Central memory CD8-positive, alpha-beta T cell (primary cell): ENCODE measurements at places on chromosomes 2 and 18.

DNA sequence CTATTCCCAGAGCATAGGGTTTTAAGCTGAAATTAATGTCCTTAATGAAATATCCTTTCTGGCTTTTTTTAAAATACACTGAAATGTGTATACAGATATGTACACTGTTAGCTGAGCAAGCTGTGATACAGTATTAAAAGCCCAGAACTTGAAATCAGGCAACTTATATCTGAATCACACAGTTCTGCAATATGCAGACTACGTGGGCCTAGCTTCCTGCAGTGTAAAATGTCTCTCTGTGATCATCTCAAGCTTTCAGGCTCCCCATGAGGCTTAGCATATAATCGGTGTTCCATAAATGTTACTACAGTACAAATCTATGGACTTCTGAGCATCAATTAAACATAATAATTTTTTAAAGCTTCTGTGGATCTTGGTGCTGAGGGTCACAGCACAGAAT, 8.2 kb downstream of the FBXO15 start:
- H3K27ac ChIP-seq, result no peak overlapping the region
- H3K27me3 ChIP-seq, result peaks cover 20% of the 10 kb centered on the region
- no peak for DNase-seq
- H3K4me1 ChIP-seq, result no peaks in the 10 kb centered on the region
- H3K4me3 ChIP-seq, result no peak overlapping the region

GRCh38 chr2:77797088-77797487, 274.9 kb upstream of the LRRTM4 start:
- DNase-seq, result no peak
- no peak overlapping the region for H3K4me3 ChIP-seq
- H3K27me3 ChIP-seq, result no peaks in the 10 kb centered on the region
- no peak overlapping the region for H3K27ac ChIP-seq
- no peaks in the 10 kb centered on the region for H3K4me1 ChIP-seq
- H3K36me3 ChIP-seq, result no peaks in the 10 kb centered on the region

- H3K36me3 ChIP-seq, result no peaks in the 10 kb centered on the region
- no peak overlapping the region for H3K4me3 ChIP-seq
- H3K27ac ChIP-seq, result no peak overlapping the region
- no peaks in the 10 kb centered on the region for H3K27me3 ChIP-seq
These were observed 17.4 kb upstream of the LRATD1 start for GRCh38 chr2:14615121-14615520.

GRCh38 chr2:58609326-58609725, 368.2 kb upstream of the FANCL start:
- H3K4me3 ChIP-seq, result no peak overlapping the region
- H3K4me1 ChIP-seq, result no peaks in the 10 kb centered on the region
- H3K27ac ChIP-seq, result no peak overlapping the region
- H3K36me3 ChIP-seq, result no peaks in the 10 kb centered on the region

GRCh38 chr2:235095569-235095968, 143.8 kb downstream of the SH3BP4 start:
- no peak overlapping the region for H3K27ac ChIP-seq
- peaks cover 91% of the 10 kb centered on the region for H3K27me3 ChIP-seq
- no peak overlapping the region for H3K4me3 ChIP-seq
- peaks cover 2% of the 10 kb centered on the region for H3K36me3 ChIP-seq
- DNase-seq, result no peak

DNA sequence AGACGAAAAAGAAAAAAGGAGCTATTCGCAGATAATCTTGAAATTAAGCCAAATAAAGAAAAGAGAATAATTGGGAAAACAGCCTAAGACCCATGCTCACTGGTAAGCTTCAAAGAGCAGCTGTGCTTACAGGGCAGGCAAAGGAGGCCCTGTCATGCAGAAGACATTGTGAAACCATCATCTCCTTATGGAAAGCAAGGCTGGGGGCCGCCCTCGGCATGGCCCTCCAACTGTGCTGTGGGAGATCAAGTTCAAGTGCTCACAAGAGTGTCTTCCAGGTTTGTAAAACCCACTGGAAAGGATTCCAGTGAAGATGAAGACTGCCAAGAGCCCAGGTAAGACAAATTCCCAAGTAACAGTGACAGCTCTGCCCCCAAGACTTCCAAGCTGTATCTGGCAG, 32.2 kb downstream of the ACVR1 start:
- no peak for DNase-seq
- no peaks in the 10 kb centered on the region for H3K27me3 ChIP-seq
- H3K4me1 ChIP-seq, result peaks cover 12% of the 10 kb centered on the region
- H3K36me3 ChIP-seq, result no peaks in the 10 kb centered on the region
- no peak overlapping the region for H3K4me3 ChIP-seq

DNA sequence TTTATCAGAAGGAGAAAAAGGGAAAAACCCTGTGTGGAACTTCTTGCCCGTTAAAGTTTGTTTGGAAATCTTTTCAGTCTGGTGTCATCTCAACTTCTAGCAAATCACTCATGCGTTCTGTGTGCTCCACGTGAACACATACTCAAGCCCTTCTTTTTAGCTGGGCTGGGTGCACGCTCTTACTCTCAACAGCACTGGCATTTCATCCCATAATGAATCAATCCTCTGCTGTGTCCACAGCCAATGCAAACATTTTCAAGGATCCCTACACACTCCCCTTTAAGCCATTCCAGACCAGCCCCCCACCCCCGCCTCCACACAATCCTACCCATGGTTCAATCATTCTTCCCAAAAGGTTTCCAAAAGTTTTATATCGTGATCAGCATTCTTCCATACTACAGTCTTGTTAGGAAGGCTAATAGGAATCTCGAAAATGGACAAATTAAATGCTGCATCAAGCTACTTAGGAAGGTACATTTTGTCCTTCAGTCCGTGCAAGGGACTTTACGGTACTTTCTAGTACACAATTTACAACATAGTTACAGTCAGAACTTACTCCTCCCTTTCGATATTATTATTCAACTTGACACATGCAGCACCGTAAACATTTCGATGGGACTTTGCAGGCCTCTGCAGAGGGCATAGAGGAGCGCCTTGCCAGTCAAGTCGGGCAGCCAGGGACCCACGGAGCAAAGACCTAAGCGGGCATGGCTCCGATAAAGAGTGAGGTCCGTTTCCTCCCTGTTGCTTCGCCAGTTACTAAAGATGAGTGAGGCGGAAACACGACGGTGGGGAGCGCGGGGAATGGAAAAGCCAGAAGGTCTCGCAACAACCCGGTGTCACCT, 1.4 kb downstream of the PTGR3 start:
- H3K27me3 ChIP-seq, result no peaks in the 10 kb centered on the region
- H3K27ac ChIP-seq, result peak overlapping the region; percentile 98
- H3K4me1 ChIP-seq, result peaks cover 53% of the 10 kb centered on the region
- peak overlapping the region; percentile 98 for H3K4me3 ChIP-seq
- peaks cover 19% of the 10 kb centered on the region for H3K36me3 ChIP-seq
- no peak for DNase-seq

DNA sequence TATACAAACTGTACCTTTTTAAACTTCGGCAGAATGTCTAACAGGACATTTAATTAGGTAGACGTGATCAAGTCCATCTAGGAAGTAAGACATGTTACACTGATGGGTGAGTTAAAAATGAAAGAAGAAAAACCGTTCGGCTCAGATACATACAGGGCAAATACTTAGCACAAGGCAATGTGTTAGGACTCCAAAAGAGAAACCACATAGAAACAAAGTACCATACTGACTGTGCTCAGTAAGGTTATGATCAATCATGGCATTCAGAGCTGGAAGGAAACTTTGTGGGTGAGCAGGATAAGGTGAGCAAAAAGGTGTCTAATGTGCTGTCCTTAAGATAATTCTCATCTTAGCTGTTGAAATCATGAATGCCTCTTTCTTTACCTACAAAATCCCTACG, 211.9 kb downstream of the STK39 start:
- H3K4me1 ChIP-seq, result peaks cover 38% of the 10 kb centered on the region
- peak overlapping the region; percentile 49 for H3K4me3 ChIP-seq
- DNase-seq, result no peak
- H3K36me3 ChIP-seq, result peaks cover 10% of the 10 kb centered on the region

- no peak for DNase-seq
- H3K27ac ChIP-seq, result no peak overlapping the region
- no peak overlapping the region for H3K4me3 ChIP-seq
- H3K36me3 ChIP-seq, result no peaks in the 10 kb centered on the region
These were observed 44.1 kb downstream of the ATOH8 start for GRCh38 chr2:85797921-85798320.

DNA sequence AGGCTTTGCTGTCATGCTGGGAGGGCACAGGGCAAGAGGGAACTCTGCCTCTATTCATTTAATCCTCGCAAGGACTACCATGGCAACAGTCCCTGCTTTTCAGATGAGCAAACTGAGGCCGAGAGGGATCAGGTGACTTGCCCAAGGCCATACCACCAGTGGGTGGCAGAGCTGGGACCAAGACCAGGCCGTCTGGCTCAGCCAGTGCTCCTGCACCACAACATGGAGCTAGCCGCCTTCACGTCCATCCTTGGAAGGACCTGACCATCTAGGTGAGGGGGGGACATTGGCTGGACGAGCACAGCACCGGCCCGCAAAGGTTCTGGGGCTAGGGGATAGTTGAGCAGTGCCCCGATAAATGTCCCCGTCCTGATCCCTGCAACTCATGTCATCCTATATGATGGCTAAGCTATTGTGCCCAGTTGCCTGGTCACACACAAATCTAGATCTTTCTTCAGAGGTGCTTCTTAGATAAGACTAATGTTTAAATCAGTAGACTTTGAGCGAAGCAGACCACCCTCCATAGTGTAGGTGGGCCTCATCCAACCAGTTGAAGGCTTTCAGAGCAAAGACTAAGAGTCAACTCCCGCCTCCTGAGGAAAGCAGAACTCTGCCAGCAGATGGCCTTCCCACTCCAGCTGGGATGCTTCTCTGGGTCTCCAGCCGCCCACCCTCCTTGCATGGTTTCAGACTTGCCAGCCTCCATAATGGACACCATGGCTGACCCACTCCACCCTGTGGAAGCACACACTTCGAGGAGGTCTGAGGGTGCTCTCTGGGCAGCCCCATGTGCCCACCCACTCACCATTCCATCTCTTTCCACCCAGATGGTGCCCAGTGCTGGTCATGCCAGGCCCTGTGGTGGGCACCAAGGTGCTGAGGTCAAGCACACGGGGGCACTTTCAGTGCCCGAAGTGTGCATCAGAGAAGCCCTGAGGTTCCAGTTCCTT, 214.8 kb upstream of the RAB6C start:
- no peak for DNase-seq
- H3K4me1 ChIP-seq, result no peaks in the 10 kb centered on the region
- H3K27me3 ChIP-seq, result peaks cover 34% of the 10 kb centered on the region
- no peaks in the 10 kb centered on the region for H3K36me3 ChIP-seq
- H3K27ac ChIP-seq, result no peak overlapping the region

DNA sequence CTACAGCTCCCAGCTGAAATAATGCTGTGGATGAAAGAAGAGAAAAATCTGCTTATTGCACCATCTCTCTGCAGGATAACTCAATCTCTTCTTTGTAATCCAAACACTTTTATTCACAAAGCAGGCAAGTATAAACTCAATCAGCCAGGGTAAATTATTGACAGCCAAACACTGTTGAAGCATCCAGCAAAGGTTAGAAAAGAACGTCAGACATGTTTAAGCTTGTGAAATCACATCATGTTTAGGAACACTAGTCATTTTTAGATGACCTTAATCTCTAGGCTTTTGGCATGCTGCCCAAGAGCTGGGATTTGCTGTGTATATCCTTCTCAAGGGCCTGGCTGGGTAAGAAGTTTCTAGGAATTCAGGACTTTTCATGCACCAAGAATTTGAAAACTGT, 1148.1 kb upstream of the FANCL start:
- DNase-seq, result no peak
- no peaks in the 10 kb centered on the region for H3K27me3 ChIP-seq
- no peak overlapping the region for H3K4me3 ChIP-seq
- H3K36me3 ChIP-seq, result no peaks in the 10 kb centered on the region

DNA sequence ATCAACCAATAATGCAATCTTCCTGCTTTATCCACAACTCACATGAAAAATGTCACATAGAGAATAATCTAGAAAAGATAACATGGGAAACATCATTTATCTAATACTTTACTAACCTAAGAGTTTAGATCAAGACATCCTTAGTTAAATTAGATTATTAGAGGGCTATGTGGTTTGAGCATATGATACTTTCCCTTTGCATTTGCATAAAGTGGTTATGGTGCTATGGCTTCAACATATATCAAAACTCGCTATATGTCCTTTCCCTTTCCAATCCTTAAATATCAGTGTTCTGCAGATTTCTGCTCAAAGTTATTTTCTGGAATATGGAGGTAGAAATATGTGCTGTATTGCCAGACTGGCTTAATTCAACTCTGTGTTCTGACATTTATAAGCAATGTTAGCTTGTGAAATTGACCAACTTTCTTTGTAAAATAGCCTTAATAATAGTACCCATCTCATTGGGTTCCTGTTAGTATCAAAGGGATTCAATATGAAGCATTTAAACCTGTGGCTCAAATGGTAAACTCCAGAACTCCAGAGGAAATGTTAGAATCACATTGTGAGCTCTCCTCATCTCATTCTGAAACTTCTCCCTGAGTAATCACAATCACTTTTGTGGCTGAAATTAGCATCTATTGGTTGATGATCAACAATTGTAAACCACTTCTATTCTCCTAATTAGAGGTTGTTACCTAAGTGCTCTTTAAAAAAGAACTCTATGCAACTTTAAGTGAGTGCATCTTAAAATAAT, 1089.9 kb upstream of the SLC39A10 start:
- H3K36me3 ChIP-seq, result no peaks in the 10 kb centered on the region
- no peak for DNase-seq
- no peak overlapping the region for H3K4me3 ChIP-seq

DNA sequence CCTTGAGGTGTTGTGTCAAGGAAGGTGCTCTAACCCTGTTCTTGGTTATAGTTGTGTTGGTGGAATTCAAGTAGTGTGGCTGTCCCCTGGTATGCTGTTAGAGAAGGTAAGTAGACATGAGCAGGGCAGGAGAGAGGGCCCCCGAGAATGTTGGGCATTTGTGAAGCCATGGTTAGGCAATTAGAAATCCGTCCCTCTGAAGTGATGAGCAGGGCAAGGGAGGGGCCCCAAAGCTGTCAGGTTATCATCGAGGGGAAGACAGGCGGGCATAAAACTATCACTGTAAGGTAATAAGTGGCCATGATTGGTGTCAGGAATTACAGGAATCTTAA, 5.2 kb downstream of the XRCC5 start:
- peak overlapping the region; percentile 91 for H3K27ac ChIP-seq
- DNase-seq, result no peak
- H3K4me3 ChIP-seq, result peak overlapping the region; percentile 84
- H3K36me3 ChIP-seq, result peaks cover 72% of the 10 kb centered on the region
